ENCODE measurements at places on chromosomes 5 and 9. TPM values are rescaled to one million over a fixed set of nuclear protein-coding genes. Genes with fewer than 3 reads are reported as not detected.

DNA sequence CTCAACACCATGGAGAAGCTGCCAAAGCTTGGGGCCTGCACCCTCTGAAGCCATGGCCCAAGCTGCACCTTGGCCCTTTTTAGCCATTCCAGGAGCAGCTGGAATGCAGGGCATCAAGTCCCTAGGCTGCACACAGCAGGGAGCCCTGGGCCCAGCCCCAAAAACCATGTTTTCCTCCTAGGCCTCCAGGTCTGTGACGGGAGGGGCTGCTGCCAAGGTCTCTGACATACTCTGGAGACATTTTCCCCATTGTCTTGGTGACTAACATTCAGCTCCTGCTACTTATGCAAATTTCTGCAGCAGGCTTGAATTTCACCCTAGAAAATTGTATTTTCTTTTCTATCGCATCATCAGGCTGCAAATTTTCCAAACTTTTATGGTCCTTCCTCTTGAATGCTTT lies 64.6 kb downstream of the ELOVL7 start:
- DNase-seq, result no peak

The SLC34A1 gene
- not detected for total RNA-seq

GRCh38 chr9:123059472-123060220 lies 26.2 kb downstream of the GPR21 start:
- no peak for DNase-seq

DNA sequence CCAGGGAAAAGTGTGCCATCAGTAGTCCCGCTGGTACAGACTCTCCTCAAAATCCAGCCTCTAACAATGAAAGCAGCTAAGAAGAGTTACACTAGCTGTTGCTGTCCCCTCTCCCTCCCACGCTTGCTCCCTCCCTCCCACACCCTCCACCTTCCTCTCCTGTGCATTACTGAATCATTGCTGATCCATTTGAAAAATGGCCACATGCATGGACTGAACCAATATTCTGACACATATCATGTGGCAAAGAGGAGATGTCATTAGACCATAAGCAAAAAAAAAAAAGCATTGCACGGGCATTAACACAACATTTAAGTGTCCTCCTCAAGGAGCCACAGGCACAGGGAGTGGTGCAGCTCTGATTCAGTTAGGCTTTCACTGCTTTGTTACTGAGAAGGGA lies 37.9 kb downstream of the LHFPL2 start:
- DNase-seq, result no peak

The OR1L4 gene
- not detected for total RNA-seq

- DNase-seq, result no peak
Observed at GRCh38 chr9:118829334-118829733, 539.9 kb downstream of the BRINP1 start.

The GLRA1 gene
- total RNA-seq, result not detected

GRCh38 chr5:68219161-68219816 lies 3.7 kb downstream of the PIK3R1 start:
- no peak for DNase-seq

The SPATA31D3 gene
- not detected for total RNA-seq

DNA sequence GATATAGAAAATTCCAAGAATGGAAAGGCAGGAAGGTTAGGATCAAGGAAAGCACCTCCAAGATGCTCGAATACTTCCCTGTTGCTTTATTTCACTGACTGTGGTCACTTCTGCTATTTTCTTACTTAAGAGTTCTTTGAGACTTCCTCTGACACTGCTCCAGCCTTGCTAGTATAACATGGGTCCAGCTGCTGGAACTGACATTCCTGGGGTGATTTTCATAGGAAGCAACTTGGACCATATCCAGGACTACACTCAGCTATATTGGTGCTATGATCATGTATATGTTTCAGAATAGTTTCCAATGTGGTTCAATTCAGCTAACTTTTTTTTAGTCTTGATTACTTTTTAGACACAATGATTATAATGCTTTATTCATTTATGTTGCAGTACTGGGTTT lies 81.6 kb upstream of the CKMT2 start:
- DNase-seq, result no peak

The RCL1 gene
- total RNA-seq, result 10.6 TPM

The PCDHA9 gene
- total RNA-seq, result 0.08 TPM

The PCDHB16 gene
- total RNA-seq, result 0.34 TPM

- no peak for DNase-seq
Observed at GRCh38 chr5:162752612-162753011, 684.8 kb upstream of the CCNG1 start.

The MYOT gene
- 3.2 TPM for total RNA-seq

DNA sequence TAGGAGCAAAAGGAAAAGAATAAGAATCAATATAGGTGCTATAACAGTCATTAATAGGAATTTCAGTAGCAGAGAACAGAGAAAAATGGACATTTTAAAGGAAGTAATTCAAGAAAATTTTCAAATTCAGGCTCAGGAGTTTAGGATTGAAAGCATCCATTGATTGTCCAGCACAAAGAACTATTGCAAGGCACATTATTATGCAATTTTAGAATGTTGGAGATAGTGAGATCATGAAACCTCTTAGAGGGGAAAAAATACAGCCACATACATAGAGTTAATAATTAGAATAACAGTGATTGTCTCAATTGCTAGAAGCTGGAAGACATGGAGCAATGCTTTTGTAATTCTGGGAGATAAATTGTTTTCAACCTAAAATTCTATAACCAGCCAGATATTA lies 31.5 kb downstream of the CNTLN start:
- no peak for DNase-seq

- DNase-seq, result no peak
Observed at GRCh38 chr5:54581831-54582548, 64.4 kb downstream of the SNX18 start.

The SPATA31D4 gene
- not detected for total RNA-seq

- DNase-seq, result no peak
Observed at GRCh38 chr5:135013947-135014570, 20.0 kb downstream of the PITX1 start.

The PDCD1LG2 gene
- 0.31 TPM for total RNA-seq

GRCh38 chr5:89847743-89848142 lies 561.8 kb downstream of the CETN3 start:
- DNase-seq, result no peak

DNA sequence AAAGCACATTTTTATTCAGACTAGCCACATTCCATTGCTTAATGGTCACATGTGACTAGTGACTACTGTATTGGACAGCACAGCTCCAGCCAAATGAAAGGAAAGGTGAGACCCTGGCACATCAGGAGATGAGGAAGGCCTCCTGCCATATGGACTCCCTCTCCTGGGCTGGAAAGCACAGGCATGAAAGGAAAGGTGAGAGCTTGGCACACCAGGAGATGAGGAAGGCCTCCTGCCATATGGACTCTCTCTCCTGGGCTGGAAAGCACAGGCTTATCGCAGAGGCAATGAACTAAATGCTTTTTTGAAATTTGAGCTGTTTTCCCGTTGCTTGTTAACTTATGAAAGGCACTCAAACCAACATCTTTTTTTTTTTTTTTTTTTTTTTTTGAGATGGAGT lies 144.8 kb upstream of the SLC12A2 start:
- DNase-seq, result no peak

DNA sequence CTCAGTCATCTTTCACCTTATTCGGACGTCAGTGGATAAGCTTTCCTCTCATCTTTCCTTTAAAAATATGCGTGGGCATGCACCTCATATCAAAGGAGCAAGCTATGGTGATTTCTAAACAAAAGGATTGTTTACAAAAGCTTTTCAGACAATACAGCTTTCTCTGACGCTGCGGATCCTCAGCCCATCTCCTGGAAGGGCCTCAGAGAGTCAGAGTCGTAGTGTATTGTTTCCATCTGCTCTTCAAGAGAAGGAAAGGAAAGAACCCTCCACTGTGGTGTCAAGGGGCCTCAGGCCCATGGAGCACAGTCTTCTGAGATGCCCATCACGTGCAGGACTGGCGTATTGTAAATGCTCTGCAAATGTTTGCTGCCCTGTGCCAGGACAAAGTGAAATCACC lies 163.4 kb upstream of the MAP1B start:
- DNase-seq, result no peak

All from left colon (tissue), 2 donors.